Camera-type eye (tissue), 1 donor: ENCODE measurements at places on chromosomes 6 and 20. TPM values are rescaled to one million over a fixed set of nuclear protein-coding genes. Genes with fewer than 3 reads are reported as not detected.

The REM1 gene
- total RNA-seq = 3.3 TPM

The TGM3 gene
- 0.66 TPM for total RNA-seq

The NKX2-2 gene
- not detected for total RNA-seq

The PPP1R16B gene
- total RNA-seq = 7.5 TPM

The ME1 gene
- total RNA-seq = 17.9 TPM

The ADGRF1 gene
- 3.2 TPM for total RNA-seq

The COL10A1 gene
- 8.5 TPM for total RNA-seq

The SFT2D1 gene
- 42.3 TPM for total RNA-seq

The FAM184A gene
- 29.1 TPM for total RNA-seq

The NRSN1 gene
- 12.5 TPM for total RNA-seq

The POLR1C gene
- 34.3 TPM for total RNA-seq
